ENCODE measurements at places on chromosomes 7 and 10.

GRCh38 chr10:58266003-58266825 is 1.5 kb downstream of the IPMK start:
- no peak for DNase-seq

- no peak for DNase-seq
Observed at GRCh38 chr7:17492437-17492836, 194.0 kb downstream of the AHR start.

DNA sequence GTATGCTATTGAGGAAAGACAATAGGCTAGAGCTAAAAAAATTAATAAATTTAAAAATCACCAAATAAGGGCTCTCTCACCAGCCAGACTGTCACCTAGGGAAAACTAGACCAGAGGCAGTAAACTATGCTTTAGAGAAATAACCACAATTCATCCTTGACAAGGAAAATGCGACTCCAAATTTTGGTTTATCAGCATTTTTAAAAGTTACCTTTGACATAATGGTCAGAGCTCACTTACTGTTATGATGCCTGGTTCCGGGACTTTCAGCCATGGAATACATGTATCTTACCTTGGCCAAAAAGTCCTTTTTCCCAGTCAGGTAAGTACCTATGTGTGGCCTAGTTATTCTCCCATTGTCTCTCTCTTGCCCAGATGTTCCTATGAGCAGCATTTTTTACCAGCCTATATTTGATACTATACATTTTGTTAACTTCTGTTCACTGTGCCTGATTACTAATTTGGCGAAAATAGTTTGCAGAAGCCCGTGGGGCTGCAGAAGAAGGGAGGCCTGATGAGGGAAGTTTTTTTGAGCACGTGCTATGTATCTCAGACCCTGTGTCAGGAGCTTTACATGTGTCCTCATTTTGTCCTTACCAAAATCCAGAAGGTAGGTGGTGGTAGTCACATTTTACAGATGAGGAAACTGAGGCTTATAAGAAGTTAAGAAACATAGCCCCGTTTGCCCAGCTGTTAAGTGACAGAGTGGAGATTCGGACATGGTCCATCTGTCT is 149.7 kb downstream of the CELF2 start:
- DNase-seq: no peak

DNA sequence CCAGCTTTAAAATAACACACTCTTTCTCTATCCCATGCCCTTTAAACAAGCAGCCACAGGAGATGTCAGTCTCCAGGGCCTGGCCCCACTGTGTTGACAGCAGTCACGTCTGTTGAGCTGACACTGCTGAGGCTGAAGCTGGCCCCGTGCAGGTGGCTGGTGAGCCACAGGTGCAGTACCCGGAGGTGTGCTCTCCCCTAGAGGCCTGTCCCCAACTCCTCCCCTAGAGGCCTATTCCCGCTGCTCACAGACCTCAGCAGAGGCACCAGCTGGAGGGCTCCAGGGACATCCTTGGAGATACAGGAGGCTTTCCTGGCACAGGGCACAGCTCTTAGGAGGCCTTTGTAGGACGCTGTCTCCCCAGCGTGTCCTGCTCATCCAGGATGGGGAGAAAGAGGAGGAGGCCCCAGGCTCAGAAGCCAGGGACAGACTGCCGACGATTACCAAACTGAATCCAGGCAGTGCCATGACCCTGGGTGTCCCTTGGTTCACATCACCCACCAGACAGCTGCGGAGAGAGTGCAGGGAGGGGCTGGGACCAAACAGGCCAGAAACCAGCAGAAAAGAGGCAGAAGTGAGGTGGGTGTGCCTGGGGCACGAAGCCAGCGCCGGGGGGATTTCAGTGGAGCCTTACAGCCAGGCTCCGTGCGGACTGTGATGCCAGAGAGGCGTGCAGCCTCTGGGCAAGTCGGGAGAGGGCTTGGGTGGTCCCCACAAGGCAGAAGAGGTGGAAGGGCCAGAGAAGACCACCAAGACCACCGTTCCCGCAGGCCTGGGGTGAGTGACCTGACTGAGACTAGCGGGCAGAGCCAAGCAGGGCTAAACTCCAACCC is 18.5 kb upstream of the TTYH3 start:
- no peak for DNase-seq

GRCh38 chr7:137882261-137882668 is 35.5 kb upstream of the DGKI start:
- DNase-seq: no peak

- DNase-seq: no peak
Observed at GRCh38 chr10:8050556-8051108, 3.9 kb upstream of the GATA3 start.

DNA sequence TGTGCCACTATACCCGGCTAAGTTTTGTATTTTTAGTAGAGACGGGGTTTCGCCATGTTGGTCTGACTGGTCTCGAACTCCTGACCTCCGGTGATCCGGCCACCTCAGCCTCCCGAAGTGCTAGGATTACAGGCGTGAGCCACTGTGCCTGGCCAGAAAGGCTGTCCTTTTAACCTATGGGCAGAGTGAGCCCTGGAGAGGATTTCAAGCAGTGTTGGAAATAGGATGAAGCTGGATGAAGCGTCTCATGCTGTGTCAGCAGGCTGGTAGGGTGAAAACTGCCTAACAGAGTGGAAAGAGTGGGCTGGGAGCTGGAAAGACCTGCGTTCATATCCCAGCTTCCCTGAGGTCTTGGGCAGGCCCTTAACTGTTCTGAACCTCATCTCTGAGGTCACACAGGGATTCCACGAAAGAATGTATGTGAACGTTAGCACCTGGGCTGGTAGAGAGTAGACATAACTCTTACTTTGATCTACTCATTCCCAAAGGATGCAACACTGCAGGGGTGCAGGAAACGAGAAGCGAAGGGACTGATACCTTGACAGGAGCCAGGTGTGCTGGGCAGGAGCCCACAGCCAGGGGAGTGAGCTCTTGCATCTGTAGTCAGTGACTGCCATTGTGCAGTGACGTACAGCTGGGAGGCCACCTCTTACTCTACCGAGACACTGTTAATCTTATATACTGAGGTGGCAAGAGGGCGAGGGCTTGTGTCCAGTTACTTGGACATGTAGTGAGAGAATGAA is 34.1 kb downstream of the WBP1L start:
- no peak for DNase-seq

DNA sequence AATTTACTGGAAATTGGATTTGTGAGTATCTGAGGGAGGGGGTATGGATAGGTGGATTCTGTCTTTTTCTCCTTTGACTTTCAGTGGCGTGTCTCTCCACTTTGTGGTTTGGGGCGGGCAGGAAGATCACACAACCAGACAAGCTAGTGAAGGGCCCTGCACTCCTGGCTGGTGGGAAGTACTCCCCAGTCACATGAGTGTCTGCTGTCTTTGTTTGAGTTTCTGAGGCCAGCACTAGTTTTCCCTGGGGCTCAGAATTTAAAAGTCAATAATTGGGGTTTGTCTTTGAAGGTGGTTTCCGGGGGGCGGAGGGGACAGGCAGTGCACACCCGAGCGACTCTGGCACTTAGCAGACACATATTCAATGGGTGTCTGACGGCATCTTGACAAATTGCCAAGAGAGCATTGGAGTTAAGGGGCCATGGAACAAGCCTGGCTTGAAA is 120.1 kb downstream of the WDFY4 start:
- DNase-seq: no peak

Data from stimulated activated CD4-positive, alpha-beta T cell treated with anti-CD3 and anti-CD28 coated beads, Interleukin-15, amount 100 ng/mL, for 1 hour (primary cell).